ENCODE measurements at places on chromosomes 3 and 15.

DNA sequence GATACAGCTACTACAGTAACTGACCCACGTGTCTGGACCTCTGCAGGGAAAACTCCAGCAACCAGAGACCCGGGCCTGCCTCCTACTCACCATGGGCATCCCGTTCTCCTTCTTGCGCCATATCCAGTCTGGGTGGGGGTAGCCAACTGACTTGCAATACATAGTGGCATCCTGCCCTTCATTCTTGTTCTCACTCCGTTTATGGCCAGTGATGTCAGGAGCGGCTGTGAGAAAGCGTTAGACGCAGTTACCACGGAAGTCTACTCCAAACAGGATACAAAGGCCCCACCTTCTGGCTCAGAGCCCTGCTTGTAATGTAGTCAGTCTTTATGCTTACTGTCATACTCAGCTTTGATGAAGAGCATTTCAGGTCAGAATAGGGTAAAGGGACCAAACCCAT lies 59.6 kb downstream of the NPTN start:
- DNase-seq: peak; percentile 93

DNA sequence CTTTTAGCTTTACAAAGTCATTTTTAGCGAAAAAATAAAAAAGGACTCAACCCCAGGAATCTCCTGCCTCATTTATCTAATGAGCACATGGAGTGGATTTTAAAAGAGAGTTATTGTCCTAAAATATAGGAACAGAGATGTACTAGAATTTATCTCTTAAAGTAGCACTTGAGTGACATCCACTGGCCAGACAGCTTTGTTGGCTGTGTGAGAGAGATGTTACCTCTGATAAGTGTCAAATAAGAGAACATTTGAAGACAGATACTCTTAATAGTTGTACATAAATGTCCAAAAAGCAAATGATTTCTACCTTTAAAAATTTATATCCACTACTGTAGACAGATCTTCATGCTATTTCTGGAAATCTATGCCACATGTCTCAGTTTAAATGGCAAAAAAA lies 12.3 kb upstream of the MFSD1 start:
- peak; percentile 77 for DNase-seq

- DNase-seq: no peak
Observed at GRCh38 chr15:100705065-100705464, 102.7 kb downstream of the ASB7 start.

DNA sequence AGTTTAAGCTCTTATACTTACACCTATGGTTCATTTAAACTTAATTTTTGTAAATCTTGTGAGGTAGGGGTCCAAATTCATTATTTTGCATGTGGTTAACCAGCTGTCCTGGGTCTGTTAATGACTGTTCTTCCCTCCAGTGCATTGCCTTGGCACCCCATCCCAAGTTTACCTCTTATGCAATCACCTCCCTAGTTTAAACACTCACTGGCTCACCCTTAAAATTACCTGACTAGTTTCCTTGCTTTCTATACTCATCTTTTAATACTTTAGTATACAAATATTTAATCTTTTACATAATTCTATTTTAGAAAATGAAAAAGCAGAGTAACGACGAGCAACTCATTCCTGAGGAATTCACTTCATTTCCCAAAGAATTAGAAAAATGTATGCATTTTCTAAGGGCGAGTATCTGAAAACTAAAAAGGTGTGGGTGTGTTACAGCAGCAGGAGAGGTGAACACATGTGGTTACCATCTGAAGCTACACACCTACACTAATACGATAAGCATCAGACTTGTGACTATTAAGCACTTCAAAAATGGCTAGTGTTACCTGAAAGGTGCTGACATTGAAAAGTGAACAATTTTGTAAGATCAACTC lies 33.7 kb downstream of the TJP1 start:
- no peak for DNase-seq

DNA sequence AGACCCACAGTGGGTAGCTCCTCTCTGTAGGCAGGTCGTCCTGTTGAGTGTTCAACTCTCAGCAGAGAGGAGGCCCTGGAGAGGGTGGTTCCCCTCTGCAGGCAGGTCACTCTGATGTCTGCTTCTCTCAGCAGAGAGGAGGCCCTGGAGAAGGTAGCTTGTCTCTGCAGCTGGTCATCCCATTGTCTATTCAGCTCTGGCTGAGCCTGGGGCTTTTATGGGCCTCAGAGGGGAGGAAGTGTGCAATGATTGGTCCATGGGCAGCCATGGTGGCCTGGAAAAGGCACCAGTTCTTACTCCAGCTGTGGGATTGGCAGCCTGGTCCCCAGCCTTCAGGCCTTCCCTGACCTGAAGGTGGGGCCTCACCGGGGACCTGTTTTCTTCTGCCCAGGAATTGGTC lies 52.9 kb downstream of the PPCDC start:
- DNase-seq: no peak

GRCh38 chr3:36401056-36401455 lies 20.8 kb downstream of the STAC start:
- no peak for DNase-seq

- no peak for DNase-seq
Observed at GRCh38 chr3:56421205-56421604, 47.1 kb downstream of the ERC2 start.

GRCh38 chr3:72768936-72769335 lies 79.3 kb downstream of the SHQ1 start:
- no peak for DNase-seq

GRCh38 chr3:179603831-179604230 lies 607 bp downstream of the MRPL47 start:
- no peak for DNase-seq

GRCh38 chr15:85337425-85338074 lies 42.9 kb upstream of the AKAP13 start:
- peak; percentile 69 for DNase-seq

DNA sequence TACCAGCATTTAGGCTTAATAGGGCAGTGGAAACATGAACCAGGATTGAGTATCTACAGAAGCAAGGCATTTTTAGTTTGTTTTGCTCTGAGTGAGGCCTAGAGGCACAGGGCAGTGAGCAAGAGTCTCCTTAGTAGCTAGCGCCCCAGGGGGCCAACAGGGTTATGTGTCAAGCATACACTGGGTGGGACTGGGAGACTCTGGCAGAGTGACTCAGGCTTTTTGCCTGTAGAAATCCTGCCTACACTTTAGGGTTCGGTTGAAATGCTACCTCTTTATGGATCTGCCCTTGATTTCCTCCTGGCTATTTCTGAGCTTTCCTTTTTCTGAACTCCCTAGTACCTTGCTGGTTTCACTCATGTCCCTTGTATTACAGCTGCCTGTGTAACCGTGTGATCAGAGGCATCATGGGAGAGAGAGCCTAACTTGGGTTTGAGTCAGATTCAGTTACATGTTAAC lies 72.2 kb downstream of the TOP2B start:
- DNase-seq: peak; percentile 78

DNA sequence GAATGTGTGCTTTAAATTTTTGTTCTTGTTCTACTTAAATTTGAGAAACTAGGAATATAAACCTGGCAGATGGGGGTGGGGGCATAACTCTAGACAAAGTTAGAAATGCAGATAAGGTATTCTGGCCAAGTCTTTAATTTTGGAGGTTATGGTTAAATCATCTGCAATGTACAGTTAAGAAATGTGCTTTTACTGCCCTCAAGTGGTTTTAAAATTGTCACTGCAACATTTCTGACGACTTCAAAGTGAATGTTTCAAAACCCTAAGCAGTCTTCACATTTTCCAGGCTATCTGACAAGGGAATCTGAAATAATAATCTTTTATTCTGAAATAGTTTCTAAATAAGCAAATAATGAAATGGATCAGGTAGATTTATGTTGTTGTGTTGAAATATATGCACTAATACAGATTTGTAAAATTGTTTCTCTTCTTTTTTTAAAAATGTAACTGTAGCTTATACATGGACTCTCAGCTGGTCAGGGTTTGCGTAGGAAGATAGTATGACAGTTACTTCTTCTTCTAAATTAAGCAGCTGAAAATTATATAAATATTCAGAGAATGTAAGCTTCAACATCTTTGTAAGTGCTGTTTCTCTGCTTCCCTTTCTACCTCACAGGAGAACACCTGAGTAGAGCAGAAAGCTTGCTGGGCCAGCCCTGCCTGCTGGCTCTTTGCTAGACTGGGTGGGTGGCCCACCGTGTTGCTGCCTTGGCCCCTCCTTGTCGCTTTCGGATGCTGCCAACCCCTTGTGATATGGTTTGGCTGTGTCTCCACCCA lies 45.0 kb downstream of the SUCNR1 start:
- DNase-seq: peak; percentile 82

GRCh38 chr3:196837819-196838420 lies 29.8 kb upstream of the SENP5 start:
- peak; percentile 74 for DNase-seq

- DNase-seq: no peak
Observed at GRCh38 chr15:48625126-48625525, 20.4 kb downstream of the FBN1 start.

DNA sequence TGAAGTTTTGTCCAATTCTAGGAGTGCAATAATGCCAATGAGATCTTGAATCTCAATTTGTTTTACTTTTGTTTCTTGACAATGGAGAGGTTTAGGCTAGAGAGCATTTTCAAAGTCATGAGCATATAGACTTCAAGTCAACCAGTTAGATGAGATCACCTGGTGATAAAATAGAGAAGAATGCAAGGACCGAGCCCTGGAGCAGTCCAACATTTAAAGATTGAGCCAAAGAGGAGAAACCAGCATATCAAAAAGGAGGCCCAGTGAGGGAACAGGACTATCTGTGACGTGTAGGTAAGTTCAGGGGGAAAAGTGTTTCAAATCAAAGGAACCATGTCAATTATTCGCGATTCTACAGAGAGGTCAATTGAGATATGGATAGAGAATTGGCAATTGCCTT lies 1.7 kb upstream of the PIAS1 start:
- DNase-seq: no peak

DNA sequence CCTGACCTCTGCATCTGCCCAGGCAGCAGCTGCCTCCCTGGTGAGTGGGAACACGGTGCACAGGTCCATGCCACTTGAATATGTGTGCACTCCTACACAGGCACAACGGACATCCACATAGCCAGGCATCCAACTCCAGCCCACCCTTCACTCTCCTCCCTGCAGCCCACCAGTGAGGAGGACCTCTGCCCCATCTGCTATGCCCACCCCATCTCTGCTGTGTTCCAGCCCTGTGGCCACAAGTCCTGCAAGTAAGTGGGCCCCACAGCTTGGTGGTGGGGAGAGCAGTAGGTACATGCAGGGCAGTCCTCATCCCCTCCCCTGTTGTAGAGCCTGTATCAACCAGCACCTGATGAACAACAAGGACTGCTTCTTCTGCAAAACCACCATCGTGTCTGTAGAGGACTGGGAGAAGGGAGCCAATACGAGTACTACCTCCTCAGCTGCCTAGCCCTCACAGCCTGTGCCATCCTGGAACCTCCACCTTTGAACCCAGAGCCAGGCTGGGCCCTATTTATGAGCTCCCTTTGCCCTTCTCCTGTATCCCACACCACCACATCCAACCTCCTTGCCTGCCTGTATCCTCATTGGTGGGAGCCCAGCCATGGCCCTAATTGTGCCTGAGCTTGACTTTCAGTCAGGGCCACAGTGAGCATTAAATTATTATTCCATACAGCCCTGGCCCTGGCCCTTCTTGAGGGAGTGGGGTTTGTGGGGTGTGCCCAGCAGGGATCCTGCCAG lies 1.5 kb upstream of the AMIGO3 start:
- DNase-seq: no peak

DNA sequence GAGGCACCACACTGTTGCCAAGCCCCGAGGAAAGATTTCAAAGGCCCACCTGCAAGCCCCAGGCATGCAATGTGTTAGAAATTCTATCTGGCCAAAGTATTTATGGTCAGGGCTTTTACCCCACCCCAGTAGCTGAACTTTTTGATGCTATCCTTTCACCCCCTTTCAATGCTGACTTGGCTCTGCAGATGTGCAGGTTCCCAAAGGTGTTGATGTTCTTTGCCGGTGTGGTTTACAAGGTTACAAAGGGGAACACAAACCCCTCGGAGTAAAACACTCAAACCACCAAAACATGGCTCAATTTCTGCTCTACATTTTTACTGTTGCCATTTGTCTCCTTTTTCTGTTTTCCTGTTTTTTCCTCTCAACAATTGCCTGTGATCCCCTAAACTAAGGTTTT lies 145.4 kb upstream of the BNIP2 start:
- DNase-seq: no peak

GRCh38 chr15:88012233-88012632 lies 244.3 kb downstream of the NTRK3 start:
- no peak for DNase-seq

GRCh38 chr3:128859630-128860029 lies 19.8 kb upstream of the ACAD9 start:
- DNase-seq: peak; percentile 16

DNA sequence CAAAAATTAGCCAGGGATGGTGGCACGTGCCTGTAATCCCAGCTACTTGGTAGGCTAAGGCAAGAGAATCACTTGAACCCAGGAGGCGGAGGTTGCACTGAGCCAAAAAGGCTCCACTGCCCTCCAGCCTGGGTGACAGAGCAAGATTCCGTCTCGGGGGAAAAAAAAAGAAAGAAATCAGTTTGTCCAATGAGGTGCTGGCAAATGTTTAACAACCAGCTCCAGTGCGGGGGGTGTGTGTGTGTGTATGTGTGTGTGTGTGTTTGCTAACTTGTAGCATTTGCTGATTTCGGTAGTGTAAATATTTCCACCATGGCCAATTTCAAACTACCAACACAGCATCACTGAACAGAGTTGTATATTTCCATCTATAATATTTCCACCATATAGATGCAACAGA lies 23.8 kb upstream of the IDH2 start:
- no peak for DNase-seq

DNA sequence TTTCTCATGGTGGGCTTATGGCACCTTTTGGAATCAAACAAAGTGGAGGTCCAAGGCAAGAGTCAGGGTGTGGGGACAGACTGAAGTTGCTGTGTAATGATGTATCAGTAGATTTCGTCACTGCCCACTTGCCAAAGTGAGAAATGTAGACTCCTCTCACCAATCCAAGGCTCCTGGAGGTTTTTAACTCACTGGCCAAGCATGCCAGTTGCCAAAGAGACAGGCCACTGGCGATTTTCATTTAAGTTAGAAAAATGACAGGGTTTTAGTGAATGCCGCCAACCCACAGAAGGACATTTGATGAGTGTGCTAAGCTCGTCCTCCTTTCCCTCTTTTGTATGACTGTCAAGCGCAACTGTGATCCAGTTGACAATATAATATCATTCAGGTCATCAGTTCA lies 209.2 kb downstream of the FEZF2 start:
- DNase-seq: no peak

DNA sequence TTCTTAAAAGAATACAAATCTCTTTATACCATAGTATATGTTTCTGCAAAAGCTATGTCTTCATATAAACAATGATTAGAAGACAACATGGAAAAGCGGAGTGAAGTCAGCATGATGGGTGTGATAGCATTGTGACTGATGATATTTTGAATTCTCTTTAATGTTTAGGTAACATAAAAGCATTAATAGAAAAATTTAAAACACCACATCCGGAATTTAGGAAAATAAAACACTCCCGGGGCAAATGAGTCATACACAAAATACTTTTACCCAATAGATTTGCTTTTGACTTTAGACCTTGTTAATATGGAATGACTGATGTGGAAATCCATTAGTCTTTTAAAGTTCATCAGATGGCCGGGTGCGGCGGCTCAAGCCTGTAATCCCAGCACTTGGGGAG lies 134.7 kb downstream of the P3H2 start:
- DNase-seq: peak; percentile 56

GRCh38 chr15:73751511-73751898 lies 1.6 kb downstream of the INSYN1 start:
- DNase-seq: no peak

- DNase-seq: no peak
Observed at GRCh38 chr15:71218272-71218805, 103.1 kb downstream of the THSD4 start.

Measured in fibroblast of villous mesenchyme (primary cell).